ENCODE measurements at places on chromosomes 5 and 9.

DNA sequence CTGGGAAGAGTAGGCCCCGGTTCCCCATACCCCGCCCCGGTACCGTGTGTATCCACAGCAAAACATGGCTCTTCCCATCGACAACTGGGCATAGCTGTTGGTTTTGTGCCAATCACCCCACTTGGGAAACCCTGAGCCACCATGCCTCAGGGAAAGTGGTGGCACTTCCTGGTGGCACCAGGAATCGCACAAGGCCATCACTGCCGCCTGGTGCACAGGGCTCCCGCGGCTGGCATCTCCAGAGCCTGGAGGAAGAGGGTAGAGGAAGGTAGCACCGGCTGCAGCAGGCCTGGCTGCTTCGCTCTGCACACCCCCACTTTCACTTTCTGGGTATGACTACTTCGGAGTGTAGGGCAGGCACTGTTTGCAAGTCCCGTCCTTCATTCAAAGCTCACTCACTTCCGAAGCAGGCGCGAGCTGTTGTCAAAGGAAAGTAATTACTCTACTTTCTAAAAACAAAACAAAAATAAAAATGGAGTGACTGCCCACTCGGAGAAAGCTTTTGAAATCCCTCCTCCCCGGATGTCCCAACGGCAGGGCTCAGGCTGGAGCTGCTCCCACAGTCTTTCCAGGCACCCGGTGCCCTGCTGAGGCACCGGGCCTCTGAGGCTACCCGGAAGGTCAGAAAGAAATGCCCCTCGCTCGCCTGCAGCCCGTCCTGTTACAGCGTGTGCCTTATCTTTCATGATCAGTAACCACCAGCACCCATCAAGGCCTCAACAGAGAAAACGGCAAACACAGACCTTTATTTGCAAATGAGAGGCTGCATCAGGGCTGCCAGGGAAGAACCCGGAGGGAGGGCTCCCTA is 2.0 kb downstream of the BRD3 start:
- DNase-seq, result peak; percentile 89

GRCh38 chr9:7001571-7001970 is 243.8 kb downstream of the KDM4C start:
- DNase-seq, result no peak

DNA sequence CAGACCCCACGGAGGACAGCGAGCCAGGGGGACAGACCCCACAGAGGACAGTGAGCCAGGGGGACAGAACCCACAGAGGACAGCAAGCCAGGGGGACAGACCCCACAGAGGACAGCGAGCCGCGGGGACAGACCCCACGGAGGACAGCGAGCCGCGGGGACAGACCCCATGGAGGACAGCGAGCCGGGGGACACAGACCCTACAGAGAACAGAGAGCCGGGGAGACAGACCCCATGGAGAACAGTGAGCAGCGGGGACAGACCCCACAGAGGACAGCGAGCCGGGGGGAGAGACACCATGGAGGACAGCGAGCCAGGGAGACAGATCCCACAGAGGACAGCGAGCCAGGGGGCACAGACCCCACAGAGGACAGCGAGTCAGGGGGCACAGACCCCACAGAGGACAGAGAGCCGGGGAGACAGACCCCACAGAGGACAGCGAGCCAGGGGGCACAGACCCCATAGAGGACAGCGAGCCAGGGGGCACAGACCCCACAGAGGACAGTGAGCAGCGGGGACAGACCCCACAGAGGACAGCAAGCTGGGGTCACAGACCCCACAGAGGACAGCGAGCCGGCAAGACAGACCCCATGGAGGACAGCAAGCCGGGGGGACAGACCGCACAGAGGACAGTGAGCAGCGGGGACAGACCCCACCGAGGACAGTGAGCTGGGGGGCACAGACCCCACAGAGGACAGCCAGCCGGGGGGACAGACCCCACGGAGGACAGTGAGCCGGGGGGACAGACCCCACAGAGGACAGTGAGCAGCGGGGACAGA is 4.4 kb upstream of the ZDHHC11 start:
- no peak for DNase-seq

- DNase-seq, result no peak
Observed at GRCh38 chr5:84433461-84433860, 48.8 kb upstream of the EDIL3 start.

DNA sequence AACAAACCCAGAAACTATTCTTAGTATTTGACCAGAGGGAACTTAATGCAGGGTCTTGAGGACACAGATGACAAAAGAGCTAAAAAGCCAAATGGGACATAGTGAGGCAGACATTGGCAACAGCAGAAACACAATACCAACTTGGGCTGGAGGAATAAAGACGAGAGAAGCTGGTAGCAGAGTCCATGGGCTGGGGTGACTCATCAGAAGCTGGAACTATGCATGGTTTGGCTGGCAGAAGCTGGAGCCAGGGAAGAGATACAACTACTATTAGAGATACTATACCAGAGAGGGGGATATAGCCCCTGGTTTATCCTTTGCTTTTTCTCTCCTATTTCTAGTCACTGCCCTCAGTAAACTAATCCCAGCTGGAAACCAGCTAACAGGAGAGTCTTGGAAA is 29.2 kb upstream of the DPYSL3 start:
- no peak for DNase-seq
